T-helper 2 cell (primary cell): ENCODE measurements at places on chromosomes 7 and 10.
A peak's percentile ranks its signal among the peaks of the same experiment; 100 is the strongest.

GRCh38 chr10:94735197-94735596 is 27.3 kb upstream of the CYP2C19 start:
- DNase-seq = no peak

DNA sequence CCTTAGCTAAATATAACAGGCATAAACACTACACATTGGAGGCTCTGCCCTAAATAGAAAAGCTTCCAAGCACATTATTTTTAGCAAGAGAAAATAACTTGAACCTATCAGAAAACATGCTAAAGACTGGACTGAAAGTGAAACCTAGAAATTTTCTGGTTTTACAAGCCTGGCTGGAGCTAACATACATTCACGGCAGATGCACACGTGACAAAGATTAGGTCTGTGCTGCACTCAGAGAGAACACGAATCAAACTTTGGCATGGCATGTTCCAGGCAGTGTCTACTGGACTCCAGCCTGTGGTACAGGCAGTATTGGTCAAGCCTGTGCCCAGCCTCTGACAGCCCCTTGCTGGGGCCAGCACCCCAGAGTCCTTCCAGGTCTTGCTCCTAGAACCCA is 94.1 kb upstream of the PCBD1 start:
- DNase-seq = peak; percentile 64

- no peak for DNase-seq
Observed at GRCh38 chr7:37369906-37370305, 78.8 kb downstream of the ELMO1 start.

DNA sequence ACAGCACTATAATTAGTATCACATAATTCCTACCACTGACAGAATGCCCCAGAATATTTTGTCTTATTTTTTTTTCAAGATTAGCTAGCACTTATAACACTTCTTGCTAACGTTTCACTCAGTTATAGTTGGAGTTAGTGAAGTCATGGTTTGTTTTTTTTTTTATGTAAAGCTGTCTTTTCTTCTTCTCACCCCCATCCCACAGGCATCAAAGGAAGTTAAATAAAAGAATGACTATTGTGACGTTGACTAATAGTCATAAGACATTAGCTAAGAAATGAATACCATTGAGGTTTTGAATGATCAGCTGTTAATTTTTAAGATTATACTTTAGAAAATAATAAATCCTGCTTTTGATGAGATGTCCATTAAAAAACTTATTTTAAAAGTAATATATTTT is 498.3 kb downstream of the GFRA1 start:
- DNase-seq = no peak

DNA sequence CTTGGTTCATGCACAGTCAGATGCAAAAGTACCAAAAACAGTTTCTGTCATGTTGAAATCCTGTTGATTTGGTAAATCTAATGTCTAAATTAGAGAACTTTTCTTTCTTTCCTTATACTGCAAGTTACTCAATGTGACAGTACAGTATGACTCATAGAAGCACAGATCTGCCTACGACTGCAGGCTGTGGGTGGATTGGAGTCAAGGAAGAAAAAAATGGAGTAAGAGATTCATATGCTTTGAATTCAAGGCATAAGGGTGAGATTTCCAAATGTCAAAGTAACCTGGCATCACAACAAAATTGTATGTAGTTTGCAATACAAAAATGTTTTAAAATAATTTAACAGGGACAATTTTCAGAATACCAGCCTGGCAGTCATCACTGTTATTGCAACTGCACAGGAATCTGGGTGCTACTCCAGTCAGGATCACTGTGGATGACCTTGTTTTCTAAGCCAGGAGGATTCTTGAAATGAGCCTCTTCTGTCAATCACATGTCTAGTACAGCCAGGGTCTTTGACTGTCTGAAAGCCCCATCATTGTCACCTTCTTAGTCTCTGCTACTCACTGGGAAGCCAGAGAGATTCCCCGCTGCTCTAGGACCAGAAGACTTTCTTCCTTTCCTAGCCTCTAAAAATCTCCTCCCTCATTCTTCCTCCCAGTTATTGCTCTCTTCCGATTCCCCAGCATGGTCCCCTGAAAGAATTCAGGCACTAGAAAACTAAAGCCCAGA is 83.6 kb downstream of the CD36 start:
- DNase-seq = no peak

DNA sequence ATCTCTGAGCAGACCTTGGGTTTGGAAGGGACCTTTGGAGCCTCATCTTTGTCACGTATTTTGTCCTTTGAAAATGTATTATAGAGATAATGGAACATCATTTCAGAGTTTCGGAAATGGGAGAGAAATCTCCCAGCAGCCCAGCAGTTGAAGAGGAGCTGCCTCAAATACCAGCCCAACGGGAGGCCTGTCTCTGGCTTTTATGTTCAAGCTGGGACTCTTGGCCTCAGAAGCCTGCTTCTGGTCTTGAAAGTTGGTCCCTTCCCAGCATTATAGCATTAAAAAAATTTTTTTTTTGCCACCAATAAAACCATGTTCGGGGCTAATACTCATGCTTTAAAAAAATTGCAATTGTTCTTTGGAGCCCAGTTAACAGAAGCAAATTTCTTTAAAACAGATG is 73.4 kb upstream of the CTBP2 start:
- no peak for DNase-seq

- DNase-seq = no peak
Observed at GRCh38 chr10:65320236-65321026, 1605.4 kb upstream of the LRRTM3 start.

GRCh38 chr7:123635551-123636359 is 19.9 kb upstream of the LMOD2 start:
- DNase-seq = no peak

GRCh38 chr7:55539380-55539779 is 32.9 kb downstream of the VOPP1 start:
- no peak for DNase-seq

GRCh38 chr10:61961278-61961677 is 59.8 kb downstream of the ARID5B start:
- DNase-seq = no peak

DNA sequence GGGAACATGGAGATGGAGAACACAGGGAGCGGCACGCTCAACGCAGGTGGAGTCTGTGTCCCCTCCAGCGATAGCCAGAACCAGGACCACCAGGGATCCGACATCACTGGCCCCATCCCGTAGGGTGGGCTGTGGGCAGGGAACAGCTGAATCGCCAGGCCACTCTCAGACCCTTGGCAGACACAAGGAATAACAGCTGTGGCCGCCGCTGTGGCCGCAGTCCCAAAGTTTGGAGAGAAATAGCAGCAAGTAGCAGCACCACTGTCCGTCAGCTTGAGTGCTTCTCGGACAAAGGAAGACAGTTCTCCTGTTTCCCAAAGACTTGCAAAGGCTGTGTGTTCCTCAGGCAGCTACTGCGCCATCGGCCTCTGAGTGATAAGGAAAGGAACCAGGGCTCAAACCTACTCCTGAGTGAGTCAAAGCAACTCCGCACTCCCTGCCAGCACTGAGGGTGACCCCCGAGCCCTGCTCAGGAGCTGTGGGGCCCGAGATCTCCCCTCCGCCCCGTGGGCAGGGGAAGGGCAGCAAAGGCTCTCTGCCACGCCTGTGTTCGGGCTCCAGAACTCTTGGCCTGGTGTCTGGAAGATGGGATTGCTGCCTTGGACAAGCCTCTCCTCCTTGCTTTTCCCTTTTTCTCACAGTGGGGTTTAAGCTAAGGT is 82.3 kb upstream of the FAM20C start:
- DNase-seq = no peak

GRCh38 chr7:22723181-22723601 is 3.8 kb upstream of the IL6 start:
- no peak for DNase-seq

DNA sequence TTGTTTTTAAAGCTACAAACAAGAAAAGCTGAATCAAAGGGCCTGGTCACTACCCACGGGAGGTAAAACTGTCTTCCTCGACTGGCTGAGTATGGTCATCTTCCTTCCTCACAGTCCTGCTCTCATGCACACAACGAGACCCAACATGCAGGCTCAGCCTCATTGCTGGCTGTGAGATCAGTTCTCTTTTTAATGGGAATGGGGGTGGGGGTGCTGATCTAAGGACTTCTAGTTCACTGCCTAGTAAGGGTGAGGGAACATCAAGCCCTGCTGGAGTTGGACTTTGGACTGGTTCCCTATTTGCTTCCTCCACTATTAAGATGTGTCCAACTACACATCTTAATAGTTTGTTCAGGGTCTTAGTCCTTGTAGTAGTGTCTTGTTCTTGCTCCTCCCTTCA is 48.2 kb downstream of the ABCB4 start:
- DNase-seq = no peak

- no peak for DNase-seq
Observed at GRCh38 chr10:44902941-44903545, 8.1 kb upstream of the TMEM72 start.

GRCh38 chr10:8404721-8405120 is 350.2 kb downstream of the GATA3 start:
- DNase-seq = no peak

DNA sequence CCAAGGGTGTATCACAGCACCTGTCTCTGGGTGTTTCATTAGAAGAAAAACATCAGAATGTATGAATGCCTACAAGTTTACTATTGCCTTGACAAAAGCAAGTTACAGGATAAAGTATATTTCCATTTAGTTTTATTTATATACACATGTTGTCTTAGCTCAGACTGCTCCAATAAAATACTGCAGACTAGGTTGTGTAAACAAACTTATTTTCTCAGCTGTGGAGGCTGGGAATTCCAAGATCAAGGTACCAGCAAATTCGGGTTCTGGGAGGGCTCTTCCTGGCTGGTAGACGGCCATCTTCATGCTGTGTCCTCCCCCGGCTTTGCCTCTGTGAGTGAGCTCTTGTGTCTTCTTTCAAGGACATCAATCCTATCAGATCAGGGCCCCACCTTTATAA is 77.1 kb upstream of the UNC5B start:
- no peak for DNase-seq

DNA sequence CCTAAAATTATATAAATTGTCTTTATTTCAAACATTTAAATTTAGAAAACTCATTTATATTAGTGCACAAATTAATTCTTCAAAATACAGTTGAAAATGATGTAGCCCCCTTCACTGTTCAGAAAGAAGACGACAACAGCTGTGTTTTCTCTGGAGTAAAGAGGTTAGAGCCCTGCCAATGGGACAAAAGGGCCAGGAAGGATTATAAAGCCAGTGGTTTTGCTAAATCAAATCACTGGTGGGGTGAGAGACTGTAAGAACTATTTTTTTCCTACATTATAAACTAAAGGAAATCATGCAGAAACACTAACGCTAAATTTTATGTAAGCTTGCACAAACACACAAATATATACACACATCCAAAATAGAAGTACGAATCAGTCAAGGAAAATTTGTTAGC is 386.6 kb downstream of the PARD3 start:
- DNase-seq = no peak

DNA sequence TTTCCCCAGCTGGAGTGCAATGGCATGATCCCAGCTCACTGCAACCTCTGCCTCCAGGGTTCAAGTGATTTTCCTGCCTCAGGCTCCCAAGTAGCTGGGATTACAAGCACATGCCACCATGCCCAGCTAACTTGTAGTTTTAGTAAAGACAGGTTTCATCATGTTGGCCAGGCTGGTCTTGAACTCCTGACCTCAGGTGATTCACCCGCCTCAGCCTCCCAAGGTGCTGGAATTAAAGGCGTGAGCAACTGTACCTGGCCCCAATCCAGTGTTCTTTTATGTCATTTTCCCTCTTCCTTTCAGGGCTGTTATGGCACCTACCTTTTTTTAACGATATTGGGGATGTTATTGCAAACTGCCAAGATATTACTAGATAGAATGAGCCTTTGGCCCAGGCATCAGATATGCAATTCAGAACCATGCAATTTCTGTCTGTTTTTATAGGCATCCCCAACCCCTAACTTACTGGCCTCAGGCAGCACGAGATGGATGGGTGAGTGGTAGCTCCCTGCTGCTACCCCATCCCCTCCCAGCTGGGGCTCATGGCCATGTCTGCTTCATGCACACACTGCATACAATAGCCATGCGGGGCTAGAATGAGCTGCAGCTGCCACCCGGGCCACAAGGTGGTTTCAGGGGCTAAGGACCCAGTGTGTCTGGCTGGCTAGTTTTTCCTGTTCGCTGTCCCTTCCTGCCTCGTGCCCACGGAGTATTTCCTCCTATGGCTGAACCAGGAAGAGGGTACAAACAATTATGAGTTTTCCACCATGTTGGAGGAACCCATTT is 1080.1 kb upstream of the SORCS1 start:
- DNase-seq = no peak

GRCh38 chr10:73841526-73842285 is 30.3 kb upstream of the NDST2 start:
- DNase-seq = no peak

GRCh38 chr10:2471811-2472210 is 595.5 kb upstream of the PFKP start:
- DNase-seq = no peak

DNA sequence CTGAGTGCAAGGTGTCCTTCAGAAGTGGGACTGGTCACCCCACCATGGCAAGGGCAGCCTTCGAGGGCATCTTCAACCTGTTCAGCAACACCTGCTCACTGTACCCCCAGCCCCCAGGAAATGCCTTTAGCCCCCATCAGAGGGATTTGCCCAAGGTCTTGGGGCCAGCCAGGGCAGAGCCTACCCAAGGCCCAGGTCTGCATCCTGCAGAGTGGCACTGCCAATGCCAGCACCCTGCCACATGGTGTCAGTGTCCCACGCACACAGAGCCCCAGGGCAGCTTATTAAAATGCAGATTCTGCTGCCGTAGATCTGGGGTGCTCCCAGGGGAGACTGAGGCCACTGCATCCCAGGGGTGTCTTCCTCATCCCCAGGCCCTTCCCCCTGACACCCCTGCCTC is 106.2 kb upstream of the KCTD7 start:
- DNase-seq = peak; percentile 33

- DNase-seq = no peak
Observed at GRCh38 chr10:126243306-126243705, 145.0 kb downstream of the ADAM12 start.

DNA sequence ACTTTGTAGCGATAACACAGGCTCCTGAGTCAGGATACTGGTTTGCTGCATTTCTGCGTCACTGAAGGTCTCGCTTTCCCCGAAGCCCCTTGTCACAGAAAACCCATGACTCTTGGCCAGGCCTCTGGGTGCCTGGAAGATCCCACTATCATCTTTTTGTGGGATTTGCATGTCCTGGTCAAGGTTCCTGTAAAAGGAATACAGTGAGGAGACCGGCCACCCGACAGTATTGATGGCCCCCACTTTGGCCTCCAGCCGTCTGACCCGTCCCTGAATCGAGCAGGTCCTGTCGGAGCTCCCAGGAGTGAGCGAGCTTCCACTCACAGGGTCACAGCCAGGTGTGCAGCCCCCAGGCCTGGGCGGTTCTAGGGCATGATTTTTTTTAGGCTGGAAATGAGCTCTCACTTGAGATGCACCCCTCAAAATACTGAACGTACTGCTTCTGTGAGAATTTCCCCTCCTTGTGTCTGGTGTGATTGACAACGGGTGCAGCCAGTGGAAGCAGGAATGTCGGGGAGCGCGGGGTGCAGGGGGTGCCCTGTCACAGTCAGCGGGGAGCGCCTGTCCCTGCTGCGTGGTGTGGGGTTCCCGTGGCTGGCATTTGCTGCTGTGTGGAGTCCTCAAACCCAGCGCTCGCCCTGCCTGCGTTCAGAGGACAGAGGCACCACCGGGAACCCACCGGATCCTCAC is 75.8 kb downstream of the DNAJB6 start:
- no peak for DNase-seq
